Ovary (tissue), 10 donors: ENCODE measurements at places on chromosomes 2 and 18. TPM values are rescaled to one million over a fixed set of nuclear protein-coding genes. Genes with fewer than 3 reads are reported as not detected.

The ARL4C gene
- 9.3 TPM for total RNA-seq

The FAM237A gene
- not detected for total RNA-seq

GRCh38 chr2:173986805-173987204 is 21.6 kb upstream of the SP3 start:
- DNase-seq = no peak

GRCh38 chr2:171405546-171405945 is 28.2 kb downstream of the METTL8 start:
- no peak for DNase-seq

DNA sequence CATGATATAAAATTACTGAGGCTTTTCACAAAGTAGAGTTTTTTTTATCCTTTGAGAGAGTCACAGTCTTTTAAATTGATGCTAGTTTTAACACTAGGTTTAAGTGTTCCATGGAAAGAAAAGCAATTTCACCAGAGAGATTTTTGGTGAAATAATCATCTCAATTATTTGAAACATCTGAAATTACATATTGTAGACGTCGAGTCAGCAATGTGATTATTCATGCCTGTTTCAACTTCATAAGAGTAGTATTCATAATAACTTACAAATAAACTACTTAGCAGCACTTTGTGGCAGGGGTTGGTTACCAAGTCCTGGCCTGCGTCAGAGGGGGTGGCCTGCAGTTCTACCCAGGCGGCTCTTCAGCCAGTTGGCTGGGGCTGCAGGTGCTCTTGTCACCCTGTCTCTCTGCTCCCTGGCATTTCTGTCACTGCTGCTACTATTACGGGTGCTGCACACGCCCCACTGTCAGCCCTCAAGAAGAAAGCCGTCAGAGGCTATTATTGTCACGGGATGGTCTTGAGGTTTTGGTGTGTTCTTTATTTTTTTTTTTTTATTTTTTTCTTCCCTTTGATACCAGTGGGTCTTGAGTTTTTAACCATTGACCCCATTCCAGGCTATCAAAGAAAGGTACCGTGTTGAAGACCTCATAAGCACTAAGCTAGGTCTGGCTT is 50.4 kb downstream of the MALT1 start:
- DNase-seq = no peak
